ENCODE measurements at places on chromosomes 3 and 15.

DNA sequence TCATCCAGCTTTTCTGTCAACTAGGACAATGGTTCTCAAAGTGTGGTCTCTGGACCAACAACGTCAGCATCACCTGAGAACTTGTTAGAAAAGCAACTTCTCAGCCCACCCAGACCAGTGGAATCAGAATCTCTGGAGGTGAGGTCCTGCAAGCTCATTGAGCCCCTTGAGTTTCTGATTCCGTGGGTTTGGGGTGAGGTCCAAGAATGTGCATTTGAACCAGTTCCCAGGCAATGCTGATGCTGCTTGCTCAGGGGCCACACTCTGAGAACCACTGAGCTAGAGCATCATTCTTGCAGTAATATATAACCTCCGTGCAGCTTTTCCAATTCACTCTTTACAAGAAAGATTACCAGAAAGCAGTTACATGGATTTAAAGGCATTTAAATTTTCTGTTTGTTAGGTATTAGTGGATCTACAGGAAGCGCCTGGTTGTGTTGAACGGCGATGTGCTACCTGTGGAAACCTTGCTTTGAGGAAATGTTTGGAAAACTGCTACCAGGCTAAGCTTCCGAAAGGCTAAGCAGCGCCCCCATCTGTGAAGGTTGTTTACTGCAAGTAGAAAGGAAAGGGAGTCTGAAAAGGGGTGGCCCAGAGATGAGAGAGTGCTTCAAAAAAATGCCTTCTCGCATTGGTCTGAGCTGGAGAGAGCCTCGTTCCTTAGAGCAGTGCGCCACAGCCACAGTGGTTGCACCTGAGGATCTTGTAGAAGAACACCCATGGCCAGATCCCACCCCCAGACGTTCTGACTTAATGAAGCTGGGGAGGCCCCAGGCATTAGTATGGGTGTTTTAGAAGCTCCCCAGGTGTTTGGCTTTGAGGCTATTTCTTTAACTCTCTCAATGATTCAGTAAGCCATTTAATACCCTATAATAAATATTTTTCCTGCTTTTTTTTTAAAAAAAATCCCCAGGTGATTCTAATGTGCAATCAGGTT, 50.0 kb downstream of the RLBP1 start:
- no peak for DNase-seq

DNA sequence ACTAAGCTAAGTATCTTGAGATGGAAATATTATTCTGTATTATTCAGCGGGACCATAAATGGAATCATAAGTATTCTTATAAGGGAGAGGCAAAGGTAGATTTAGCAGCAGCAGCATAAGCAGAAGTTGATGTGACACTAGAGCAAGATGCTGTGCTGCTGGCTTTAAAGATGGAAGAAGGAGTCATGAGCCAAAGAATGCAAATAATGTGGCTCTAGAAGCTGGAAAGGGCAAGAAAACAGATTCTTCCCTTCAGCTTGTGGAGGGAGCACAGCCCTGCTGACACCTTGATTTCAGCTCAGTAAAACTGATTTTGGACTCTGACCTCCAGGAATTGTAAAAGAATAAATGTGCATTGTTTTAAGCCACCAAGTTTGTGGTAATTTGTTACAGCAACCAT, 144.2 kb upstream of the ANKRD28 start:
- DNase-seq: no peak

- no peak for DNase-seq
These were observed 66.6 kb downstream of the SLC12A8 start for GRCh38 chr3:125145751-125146475.

- no peak for DNase-seq
These were observed 9.5 kb downstream of the ZBTB47 start for GRCh38 chr3:42662813-42663535.

DNA sequence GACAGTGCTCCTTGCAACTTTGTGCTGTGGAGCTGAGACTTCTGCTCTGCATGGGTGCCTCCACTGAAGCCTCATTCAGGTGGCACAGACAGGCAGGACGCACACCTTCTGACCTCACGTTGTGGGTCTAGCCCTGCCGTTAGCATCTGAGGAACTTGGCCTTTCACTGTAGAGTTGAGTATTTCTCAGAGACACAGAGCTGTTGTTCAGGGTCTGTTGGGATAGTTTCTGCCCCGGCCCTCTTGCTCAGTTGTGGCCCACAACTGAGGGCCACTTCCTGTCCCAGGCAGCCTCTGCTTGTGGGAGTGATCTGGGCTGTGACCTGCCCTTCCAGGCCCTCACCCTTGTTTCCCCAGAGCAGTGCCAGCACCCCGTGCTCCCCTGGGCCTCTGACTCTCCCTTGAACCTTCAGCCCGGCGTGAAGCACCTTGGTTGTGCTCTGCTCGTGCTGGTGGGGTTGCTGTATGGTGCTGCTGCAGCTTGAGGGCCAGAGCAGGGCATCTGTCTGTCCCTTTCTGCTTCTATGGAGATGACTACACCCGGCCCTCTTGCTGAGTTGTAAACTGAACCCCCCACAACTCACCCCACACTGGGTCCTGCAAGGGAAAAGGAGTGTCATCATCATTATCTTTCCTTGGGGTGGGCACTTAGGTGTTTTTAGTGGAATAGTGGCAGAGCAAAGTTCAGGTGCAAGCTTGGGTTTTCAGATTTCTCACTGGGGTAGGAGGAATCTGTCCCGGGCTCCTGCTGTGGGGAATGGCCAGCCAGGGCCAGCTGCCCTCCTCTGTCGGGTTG, 11.7 kb downstream of the BAHD1 start:
- DNase-seq: no peak

- no peak for DNase-seq
These were observed 190.6 kb upstream of the ARPP21 start for GRCh38 chr3:35448681-35449080.

GRCh38 chr3:46092702-46093080, 65.4 kb upstream of the XCR1 start:
- no peak for DNase-seq

- DNase-seq: no peak
These were observed 61.4 kb downstream of the CLDN11 start for GRCh38 chr3:170480111-170480510.

All from DMS79 treated with DMSO at 0.1 percent for 48 hours (cell line).